Gastrocnemius medialis (tissue), 4 donors: ENCODE measurements at places on chromosomes 2 and 18.

DNA sequence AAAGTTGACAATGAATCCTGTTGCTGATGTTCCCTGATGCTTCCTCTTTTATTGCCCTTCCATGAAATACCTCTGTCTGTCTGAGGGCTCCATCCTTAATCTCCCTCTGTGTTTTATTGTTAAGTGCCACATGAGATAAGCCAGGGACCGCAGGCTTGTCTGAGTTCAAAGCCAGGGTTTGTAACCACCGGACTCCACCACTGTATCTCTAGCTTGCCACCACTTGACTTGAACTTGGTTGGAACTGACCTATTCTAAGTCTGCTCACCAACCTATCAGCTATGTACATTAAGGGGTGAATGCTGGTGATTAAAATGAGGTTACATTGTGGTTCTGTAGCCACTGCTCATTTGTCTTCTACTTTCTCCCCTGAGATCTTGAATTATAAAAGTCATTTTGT lies 328.5 kb upstream of the ZEB2 start:
- DNase-seq: no peak

GRCh38 chr18:68445136-68445535 lies 269.8 kb downstream of the TMX3 start:
- no peak for DNase-seq

- no peak for DNase-seq
Measured at GRCh38 chr2:195575879-195576401, 81.1 kb upstream of the SLC39A10 start.

DNA sequence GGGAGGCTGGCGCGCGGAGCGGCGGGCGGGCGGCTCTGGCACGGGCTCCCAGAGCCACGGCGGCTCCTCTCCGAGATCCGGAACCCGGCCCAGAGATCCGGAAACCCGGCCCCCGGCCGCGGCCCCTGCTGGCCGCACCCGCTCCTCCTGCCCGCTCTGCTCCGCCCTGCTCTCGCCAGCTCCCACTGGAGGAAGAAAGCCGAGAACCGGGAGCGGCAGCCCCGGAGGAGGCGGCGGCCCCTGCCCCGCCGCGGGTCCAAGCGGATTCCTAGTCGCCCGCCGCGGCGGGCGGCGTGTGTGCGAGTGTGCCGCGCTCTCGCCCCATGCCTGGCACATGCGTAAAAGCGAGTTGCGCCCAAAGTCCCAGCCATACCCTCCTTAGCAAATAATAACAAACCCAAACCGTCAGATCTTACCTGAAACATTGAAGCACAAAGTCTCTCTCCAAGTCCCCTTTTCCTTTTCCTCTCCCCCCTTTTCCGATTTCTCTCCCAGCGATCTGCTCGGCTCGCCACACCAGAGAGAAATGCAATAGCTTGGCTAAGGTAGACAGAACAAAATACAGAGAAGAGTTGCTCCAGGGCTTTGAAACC lies 108.7 kb upstream of the KCTD1 start:
- DNase-seq: no peak

- no peak for DNase-seq
Measured at GRCh38 chr2:46849046-46849715, 66.4 kb downstream of the MCFD2 start.

- DNase-seq: peak; percentile 22
Measured at GRCh38 chr2:229980431-229981184, 58.3 kb downstream of the FBXO36 start.

GRCh38 chr2:100042562-100042961 lies 99.8 kb downstream of the AFF3 start:
- no peak for DNase-seq
